ENCODE measurements at places on chromosomes 3 and 15.

GRCh38 chr3:48294611-48295263 lies 38.7 kb downstream of the SPINK8 start:
- DNase-seq = no peak

GRCh38 chr3:197406266-197406665 lies 107.9 kb upstream of the DLG1 start:
- DNase-seq = no peak

- no peak for DNase-seq
Measured at GRCh38 chr3:46192939-46193338, 15.2 kb downstream of the CCR1 start.

- DNase-seq = no peak
Measured at GRCh38 chr3:2684046-2684445, 426.1 kb downstream of the IL5RA start.

DNA sequence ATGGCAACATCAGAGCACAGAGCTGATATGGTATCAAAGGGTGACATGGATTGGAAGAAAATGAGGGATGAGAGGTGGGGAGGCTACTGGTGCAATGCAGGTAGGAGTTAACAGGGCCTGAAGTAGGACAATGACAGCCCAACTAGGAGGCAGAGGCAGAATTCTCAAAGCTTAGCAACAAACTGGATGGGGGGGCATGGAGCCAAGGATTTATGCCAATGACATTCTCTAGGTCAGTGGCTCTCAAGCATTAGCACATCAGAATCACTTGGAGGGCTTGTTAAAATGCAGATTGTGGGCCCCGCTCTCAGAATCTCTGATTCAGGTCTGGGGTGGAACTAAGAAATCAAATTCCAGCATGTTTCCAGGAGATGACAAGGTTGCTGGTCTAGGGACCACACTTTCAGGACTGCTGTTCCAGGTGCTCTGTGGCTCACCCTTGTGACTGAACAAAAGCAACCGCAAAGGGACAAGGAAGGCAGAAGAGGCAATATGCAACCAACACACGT lies 98.0 kb upstream of the TNIK start:
- DNase-seq = no peak

- no peak for DNase-seq
Measured at GRCh38 chr3:10783360-10784351, 32.4 kb upstream of the SLC6A11 start.

- DNase-seq = no peak
Measured at GRCh38 chr3:139647866-139648435, 29.8 kb downstream of the NMNAT3 start.

DNA sequence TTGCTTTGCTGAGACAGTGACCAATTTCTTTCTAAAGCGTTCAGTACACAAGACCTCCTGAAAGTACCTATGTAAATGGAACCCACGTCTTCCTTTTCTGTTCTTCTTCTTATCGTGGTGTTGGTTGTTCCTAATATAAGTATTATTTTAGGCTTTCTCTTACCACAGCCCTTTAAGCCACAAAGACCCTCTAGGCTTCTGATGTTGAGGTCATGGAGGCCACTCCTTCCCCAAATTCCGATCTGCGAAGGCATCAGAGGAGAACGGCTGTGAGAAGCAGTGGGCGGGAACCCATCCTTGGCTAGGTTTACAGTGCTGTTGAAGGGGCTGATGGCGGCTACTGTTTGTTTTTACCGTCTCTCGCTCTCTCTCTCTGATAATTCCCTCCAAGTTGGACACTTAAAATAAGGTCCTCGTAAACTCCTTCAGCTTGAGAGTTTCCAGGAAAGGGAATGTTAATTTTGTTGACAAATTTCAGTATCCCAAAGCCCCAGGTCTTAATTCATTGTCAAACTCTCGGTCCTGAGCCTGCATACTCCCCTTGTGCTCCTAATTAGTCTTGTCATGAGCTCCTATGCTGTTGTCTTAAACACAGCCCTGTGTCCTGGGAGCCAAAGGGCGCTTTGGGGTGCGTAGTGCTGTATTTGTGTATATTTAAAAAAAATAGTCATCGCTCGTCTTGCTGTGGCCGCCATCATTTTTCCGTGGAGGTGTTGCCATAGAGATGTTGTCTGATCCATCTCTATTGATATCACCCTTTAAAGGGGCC lies 178.8 kb downstream of the OPA1 start:
- no peak for DNase-seq
